Cortex of kidney (tissue), 1 donor: ENCODE measurements at places on chromosomes 11 and 22.

GRCh38 chr11:10605941-10606381 lies 37.5 kb upstream of the LYVE1 start:
- no peak for DNase-seq

DNA sequence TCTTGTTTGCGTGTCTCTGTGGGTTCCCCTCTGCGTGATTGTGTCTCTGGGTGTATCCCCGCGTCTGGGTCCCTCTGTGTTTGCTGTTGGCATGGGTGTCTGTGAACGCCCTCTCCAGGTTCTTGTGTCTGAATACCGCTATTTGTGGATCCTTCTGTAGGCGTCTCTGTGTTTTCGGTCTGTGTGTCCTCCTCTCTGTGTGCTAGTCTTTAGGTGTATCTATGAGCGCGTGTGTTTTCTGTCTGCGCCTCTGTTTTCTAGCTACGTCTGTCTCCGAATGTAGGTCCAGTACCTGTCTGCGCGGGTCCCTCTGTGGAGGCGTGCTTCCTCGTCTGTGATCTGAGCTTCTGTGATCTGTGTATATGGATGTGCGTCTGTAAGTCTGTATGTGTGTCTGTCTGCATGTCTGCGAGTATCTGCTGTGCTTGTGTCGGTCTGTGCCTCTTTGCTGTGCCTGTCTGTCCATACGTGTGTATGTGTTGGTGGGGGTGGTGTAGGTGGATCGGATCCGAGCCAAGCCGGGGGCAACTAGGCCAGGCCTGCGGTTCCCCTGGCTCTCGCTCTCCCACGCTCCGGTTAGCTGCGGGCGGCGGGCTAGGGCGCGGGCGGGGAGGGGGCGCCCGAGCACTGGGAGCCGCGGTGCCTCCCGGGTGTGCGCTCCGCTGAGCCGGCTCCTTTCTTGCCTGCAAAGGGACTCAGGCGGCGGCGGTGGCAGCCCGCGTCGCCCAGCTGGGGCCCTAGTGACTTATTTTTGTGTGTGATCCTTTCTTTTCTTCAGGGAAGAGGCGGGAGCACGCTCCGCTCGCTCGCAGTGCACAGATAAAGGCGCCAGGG lies 105.3 kb upstream of the E2F8 start:
- DNase-seq: no peak

- DNase-seq: no peak
Measured at GRCh38 chr11:13367115-13367514, 89.5 kb downstream of the BMAL1 start.

GRCh38 chr11:116459185-116460045 lies 313.4 kb downstream of the BUD13 start:
- no peak for DNase-seq

DNA sequence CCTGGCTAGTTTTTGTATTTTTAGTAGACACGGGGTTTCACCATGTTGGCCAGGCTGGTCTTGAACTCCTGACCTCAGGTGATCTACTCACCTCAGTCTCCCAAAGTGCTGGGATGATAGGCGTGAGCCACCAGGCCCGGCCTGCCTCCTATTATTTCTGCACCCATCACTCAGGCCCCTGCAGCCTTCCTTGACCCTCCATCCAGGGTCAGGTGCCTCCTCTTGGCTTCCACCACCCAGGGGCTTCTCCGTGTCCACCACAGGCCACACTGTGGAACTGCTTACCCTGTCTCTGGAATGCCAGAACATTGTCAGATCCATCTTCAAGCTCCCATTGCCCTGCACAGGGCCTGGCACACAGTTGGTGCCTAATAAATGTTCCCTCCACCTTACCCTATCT lies 75.4 kb upstream of the RTL6 start:
- no peak for DNase-seq

- no peak for DNase-seq
Measured at GRCh38 chr11:104148074-104148473, 15.9 kb downstream of the PDGFD start.

- DNase-seq: no peak
Measured at GRCh38 chr11:114059984-114060391, 477 bp downstream of the ZBTB16 start.

DNA sequence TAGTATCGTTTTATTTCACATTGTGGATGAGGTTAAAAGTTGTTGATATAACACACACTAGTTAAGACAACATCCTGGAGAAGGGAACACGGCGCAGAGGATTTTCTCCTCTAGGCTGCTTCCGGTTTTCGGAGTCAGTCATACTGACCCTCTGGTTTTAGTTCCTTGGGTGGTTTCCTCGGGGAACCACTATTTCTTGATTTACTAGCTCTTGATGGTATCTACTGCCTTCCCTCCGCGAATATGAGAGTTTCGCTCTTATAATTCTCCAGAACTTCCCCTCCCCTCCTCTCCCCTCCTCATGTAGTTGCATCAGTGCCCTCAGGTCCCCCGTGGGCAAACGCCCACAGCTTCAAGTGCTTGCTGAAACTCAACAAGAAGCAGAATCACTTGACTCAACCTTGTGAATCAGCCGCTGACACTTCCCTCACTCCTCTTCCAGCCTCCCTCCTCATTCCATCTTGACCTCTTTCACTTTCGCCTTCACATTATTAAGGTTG lies 15.9 kb upstream of the APOBEC3A start:
- no peak for DNase-seq

GRCh38 chr11:86256608-86257007 lies 12.1 kb downstream of the EED start:
- DNase-seq: no peak

- DNase-seq: no peak
Measured at GRCh38 chr11:109120341-109120740, 301.6 kb upstream of the C11orf87 start.

- no peak for DNase-seq
Measured at GRCh38 chr11:13033760-13034533, 24.8 kb downstream of the RASSF10 start.

- DNase-seq: no peak
Measured at GRCh38 chr11:122584670-122585069, 70.9 kb upstream of the UBASH3B start.
